ENCODE measurements at places on chromosomes 7 and 10. TPM values are rescaled to one million over a fixed set of nuclear protein-coding genes. Genes with fewer than 3 reads are reported as not detected.

The NHLRC2 gene
- total RNA-seq = 40.3 TPM

The TMEM270 gene
- not detected for total RNA-seq

The AGAP9 gene
- 15.6 TPM for total RNA-seq

The ZNF467 gene
- 3.2 TPM for total RNA-seq

The TWIST1 gene
- 16.1 TPM for total RNA-seq

The HOXA1 gene
- 5.6 TPM for total RNA-seq

The INSYN2A gene
- 0.07 TPM for total RNA-seq

The LIPF gene
- total RNA-seq = not detected

The C7orf33 gene
- total RNA-seq = not detected

The MARCHF5 gene
- 53.1 TPM for total RNA-seq

The TLX1 gene
- total RNA-seq = not detected

The INMT gene
- not detected for total RNA-seq

The RAPGEF5 gene
- 1.9 TPM for total RNA-seq

The SPDYE6 gene
- not detected for total RNA-seq

The TRPV5 gene
- total RNA-seq = not detected

- DNase-seq = no peak
These were observed 1.6 kb downstream of the DENND11 start for GRCh38 chr7:141700296-141700847.

DNA sequence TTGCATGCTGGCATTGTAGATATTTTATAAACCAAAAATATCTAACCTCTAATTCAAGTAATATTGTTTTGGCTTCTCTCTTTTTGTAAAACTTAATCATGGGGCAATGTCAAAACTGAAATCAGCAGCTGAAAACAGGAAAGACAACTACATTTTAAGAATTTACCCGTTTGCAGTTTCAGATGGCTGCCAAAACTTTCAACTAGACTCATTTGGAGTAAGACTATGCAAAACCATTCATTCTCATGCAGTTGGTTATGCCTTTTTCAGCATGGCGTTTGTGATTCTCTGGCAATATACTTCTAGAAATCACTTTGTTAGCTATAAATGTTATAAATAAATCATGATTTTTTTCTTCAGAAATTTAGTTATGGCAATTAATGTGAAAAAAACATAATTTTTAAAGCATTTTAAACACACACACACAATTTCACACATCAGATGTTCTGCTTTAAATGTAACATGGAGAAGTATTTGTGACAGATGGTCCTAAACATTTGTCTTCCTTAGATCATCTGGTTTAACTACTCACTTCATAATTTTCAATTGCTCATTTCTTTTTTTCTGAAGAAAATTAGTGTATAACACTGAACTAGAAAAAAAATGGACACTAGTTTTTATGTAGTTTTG lies 116.4 kb downstream of the ITGB8 start:
- no peak for DNase-seq

DNA sequence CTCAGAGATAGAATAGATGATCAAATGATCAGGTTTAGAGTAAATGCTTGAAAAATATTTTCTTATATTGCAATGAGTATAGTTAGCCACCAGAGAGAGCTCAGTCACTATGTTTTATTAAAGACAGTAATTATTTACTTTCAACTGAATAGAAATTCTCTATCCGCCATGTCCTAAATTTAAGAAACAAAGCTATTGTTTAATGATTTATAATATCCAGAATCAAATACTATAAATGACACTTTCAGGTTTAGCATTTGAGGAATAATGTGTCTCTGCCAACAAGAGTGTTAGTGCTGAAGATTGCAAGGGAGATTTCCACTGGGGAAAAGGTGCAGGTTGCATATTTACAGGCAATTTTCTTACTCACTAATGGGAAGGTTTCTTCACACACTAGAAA lies 184.7 kb downstream of the DGKB start:
- DNase-seq = peak; percentile 17

GRCh38 chr10:33734393-33735155 lies 400.1 kb upstream of the NRP1 start:
- peak; percentile 39 for DNase-seq

- DNase-seq = no peak
These were observed 28.5 kb downstream of the CYP2W1 start for GRCh38 chr7:1011297-1012003.

GRCh38 chr10:31822616-31823318 lies 105.9 kb downstream of the ARHGAP12 start:
- DNase-seq = no peak

- DNase-seq = no peak
These were observed 737.7 kb upstream of the C7orf33 start for GRCh38 chr7:147852833-147853232.

- DNase-seq = no peak
These were observed 57.6 kb downstream of the USP6NL start for GRCh38 chr10:11553773-11554381.

DNA sequence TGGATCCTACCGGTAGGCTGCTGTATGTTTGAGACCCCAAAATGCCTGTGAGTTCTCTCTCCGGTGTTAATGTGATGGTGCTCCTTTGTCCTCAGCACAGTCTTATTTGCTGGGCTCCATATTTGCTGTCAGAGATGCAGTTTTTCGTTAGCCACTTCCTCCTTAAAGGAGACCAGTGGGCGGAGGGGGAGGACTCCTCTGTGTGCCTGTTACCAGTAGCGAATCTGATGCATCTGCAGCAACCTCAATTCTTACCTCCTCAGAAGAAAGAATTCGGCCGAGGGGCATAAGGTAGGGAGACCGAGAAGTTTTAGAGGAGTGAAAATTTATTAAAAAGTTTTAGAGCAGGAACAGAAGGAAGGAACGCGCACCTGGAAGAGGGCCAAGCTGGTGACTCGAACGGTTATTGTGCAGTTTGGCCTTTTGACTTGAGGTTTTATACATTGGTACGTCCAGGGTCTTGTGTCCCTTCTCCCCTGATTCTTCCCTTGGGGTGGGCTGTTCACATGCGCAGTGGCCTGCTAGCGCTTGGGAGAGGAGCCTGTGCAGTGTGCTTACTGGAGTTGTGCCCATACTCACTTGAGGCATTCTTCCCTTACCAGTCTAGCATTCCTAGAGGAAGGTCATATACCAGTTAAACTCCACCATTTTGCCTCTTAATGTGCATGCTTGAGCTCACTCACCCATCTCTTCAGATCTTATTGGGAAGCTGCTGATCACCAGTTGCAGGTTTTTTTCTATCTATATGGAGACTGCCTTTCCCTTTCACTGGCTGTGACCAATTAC lies 49.5 kb downstream of the GNAI1 start:
- peak; percentile 31 for DNase-seq

DNA sequence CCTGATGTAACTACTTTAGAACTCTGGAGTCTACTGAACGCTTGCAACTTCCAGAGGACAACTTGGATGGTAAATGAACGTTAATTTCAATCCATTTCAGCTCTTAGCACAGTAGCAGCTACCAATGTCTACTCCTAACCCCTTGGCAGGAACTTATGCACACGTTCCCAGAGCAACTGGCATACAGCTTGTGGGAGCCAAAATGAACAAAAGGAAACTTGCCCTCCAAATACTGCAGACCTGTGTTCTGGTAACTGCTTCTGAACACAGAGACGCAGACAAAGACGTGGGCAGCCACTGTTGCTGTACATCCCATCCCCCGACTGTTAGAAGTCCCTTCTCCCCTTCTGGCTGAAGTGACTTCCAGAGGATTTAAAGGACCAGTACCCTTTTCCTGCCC lies 61.3 kb downstream of the XPNPEP1 start:
- no peak for DNase-seq

DNA sequence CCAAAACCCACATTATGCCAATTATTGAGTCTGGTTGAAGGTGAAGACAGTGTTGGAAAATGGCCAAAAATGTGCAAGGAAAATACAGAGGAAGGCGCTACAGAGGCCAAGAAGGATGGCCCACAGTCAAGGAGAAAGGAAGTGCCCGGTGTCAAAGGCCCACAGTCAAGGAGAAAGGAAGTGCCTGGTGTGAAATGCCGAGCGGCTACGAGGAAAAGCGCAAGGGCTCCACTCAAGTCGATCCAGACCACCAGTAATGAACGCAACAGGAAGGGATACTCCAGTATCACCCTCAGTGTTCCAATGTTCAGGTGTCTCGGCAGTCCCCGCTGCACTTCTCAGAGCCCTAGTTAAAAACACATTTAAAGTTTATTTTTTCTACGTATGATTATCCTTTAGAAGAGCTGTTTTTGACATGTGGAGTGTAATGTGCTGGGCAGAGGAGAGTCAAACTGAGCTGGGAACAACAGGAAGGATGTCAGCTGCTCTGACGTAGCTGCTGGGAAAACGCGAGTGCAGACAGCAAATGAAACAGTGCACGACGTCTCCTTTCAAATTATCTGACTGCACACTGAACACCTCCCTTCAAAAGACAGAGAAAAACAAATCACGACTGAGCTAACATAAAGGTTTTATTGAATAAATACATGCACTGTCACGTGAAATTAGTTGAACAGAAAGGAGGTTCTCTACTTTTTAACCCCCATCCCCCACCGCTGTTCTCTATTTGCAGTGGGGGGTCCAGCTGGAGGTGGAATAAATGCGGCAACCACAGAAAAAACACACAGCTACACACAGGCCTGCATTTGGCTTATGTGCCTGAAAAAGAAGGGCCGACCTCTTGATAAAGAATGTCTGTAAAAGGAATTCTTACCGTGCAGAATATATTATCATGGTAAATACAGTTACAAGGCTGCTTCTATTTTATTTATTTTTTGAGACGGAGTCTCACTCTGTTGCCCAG lies 26.1 kb upstream of the NCAPG2 start:
- DNase-seq = no peak

DNA sequence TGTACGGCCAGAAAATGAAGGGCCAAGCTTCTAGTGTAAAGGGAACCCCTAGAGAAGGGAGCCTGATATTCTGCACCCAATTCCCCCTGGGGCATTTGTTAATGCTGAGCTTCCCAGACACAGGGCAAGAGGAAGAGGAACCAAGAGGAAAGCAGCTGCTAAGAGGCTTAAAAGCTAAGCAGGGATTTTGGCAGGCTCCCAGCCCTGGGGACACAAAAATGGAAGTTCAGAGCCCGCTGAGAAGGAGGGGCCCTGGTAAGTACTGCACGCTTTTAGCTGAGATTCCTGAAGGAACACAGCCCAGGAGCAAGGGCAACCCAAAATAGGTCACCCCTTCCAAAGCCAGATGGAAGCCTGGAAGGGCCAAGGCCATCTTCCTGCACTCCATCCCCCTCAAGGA lies 387.3 kb upstream of the MGMT start:
- no peak for DNase-seq

GRCh38 chr7:123727071-123727837 lies 21.5 kb downstream of the WASL start:
- DNase-seq = peak; percentile 86

DNA sequence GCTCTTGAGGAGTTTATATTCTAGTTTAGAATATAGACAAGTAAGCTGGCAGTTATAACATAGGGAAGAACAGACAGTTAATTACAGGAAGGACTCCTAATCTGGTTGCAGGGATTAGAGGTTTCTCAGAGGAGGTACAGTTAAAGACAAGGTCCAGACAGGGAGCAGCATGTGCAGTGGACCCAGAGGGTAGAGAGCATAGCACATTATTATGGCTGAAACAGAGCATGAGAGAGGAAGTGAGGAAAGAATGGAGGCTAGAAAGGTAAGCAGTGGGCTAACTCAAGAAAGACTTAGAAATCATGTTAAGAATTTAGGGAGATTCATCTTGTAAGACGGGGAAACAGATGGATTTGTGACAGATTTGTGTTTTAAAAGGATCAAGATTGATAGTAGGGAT lies 9.7 kb downstream of the MIOS start:
- DNase-seq = no peak
